Right forelimb (tissue), 1 donor: ENCODE measurements at places on chromosomes 12 and 14.

DNA sequence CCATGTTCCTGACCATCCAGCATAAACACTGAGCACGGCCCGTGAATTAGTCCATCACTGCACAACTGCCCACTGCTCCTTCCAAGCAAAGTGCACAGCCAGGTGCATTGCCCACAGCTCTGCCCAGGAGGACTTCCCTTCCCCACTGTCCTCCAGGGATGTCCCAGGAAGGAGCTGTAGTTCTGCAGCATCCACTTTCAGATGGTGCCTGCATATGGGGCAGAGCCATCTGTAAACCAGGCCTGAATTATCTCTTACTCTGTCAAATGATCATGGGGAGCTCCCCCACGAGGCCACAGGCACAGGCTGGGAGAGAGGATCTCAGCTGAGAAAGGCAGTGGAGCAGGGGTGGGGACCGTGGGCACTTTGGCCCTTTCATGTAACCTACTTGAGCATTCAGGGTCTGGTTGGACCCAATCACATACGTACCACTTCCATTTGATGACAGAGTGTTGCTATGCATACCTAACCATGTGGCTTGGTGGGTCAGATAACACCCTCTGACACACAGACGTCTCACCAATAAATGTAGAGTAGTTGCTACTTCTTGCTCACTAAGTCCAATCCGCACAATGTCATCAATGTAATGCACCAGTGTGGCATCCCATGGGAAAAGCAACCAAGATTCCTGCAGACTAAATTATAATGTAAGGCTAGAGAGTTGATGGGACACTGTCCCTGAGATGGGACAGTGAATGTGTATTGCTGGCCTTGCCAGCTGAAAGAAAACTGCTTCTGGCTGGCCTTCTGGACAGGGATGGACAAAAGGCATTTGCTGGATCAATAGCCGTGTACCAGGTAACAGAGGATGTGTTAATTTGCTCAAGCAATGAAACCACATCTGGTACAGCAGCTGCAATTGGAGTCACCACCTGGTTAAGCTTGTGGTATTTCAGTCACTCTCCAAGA, 113.8 kb upstream of the C14orf180 start:
- no peak for DNase-seq

GRCh38 chr14:79180656-79181055, 1010.5 kb downstream of the NRXN3 start:
- DNase-seq: no peak

- peak; percentile 65 for DNase-seq
These were observed 64.5 kb downstream of the CRADD start for GRCh38 chr12:93741659-93742109.

DNA sequence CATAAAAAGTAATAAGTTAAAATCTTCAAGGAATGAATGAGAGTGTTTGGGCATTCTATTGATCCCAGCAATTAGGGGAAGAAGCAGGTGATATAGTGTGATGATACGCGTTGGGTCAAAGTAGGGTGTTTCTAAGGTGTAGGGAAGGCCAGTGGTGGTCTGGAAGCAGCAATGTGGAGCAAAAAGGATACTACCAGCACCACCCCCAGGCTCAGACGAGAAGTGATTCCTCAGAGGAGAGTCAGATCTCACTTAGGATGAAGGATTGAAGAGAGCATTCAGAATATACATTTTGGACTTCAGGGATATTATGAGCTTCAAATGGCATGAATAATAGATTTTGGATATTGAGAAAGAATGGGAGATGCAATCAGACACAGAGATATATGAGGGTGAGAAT, 497.6 kb downstream of the RMST start:
- no peak for DNase-seq

- no peak for DNase-seq
These were observed 55.8 kb downstream of the SRRM4 start for GRCh38 chr12:119036878-119037825.

GRCh38 chr14:91303091-91303923, 58.8 kb upstream of the GPR68 start:
- no peak for DNase-seq

DNA sequence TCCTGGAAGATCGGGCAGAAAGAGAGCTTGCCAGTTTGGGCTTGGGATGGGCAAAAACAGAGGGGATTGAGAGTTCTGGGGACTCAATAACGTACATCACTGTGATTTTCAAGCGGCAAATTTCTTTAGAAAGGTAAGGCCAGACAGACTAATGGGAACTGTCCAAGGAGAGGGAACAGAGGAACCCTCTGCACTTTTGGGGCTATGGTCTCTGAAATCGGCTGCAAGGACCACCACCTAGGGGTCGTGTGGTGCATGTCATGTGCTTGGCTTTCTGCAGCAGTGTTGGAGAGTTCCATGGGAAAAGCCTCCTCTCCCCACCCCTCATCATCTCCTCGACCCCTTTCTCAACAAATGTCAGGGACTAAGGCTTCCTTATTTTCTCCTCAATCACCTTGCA, 79.6 kb downstream of the PPM1A start:
- DNase-seq: no peak

GRCh38 chr14:47153746-47154145, 502.2 kb upstream of the RPL10L start:
- DNase-seq: no peak

DNA sequence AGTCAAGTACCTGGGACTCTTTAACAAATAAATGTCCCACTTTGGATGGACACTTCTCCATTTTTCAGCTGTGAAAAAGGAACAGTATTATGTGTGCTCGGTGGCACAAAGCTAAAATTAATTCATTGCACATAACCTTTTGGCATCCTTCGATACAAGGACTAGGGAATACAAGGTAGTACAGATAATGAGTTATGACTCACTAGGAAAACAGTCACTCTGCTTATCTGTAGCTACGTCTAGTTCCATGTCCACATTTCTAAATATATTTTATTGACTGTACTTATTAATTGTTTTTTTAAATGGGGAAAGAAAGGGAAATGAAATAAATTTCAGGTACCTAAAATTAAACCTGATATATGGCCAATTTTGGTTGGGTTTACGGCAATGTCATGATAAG, 35.2 kb upstream of the RIC8B start:
- DNase-seq: no peak

- DNase-seq: no peak
These were observed 4.5 kb upstream of the BRF1 start for GRCh38 chr14:105305345-105305744.

DNA sequence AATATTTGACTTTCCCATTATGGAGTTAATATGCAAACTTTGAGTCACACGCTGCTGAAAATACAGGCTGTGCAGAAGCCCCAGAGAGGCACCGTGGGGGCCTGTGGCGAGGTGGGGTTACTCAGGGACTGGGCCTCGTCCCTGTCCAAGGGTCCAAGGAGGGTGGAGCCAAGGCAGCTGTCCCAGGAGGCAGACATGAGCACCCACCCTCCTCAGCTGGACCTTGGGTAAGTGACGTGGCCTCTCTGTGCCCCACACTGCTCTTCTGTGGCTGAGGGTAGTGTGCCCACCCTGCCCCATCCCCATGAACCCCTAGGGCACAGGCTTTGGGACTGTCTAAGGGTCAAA, 39.4 kb downstream of the FAM222A start:
- peak; percentile 30 for DNase-seq

GRCh38 chr12:69240631-69240995, 1.2 kb downstream of the CPSF6 start:
- peak; percentile 43 for DNase-seq
